ENCODE measurements at places on chromosomes 7 and 10. TPM values are rescaled to one million over a fixed set of nuclear protein-coding genes. Genes with fewer than 3 reads are reported as not detected.

OR2AE1 gene
- total RNA-seq = not detected

MBL2 gene
- not detected for total RNA-seq

TRIM50 gene
- 0.34 TPM for total RNA-seq

CYP2W1 gene
- not detected for total RNA-seq

GPC2 gene
- 0.66 TPM for total RNA-seq

ACADSB gene
- total RNA-seq = 15.6 TPM

ALOX5 gene
- total RNA-seq = 31.8 TPM

VGF gene
- total RNA-seq = not detected

Measured in subcutaneous adipose tissue (tissue), 4 donors.